GM12891 (cell line): ENCODE measurements at places on chromosomes 11 and 22.

DNA sequence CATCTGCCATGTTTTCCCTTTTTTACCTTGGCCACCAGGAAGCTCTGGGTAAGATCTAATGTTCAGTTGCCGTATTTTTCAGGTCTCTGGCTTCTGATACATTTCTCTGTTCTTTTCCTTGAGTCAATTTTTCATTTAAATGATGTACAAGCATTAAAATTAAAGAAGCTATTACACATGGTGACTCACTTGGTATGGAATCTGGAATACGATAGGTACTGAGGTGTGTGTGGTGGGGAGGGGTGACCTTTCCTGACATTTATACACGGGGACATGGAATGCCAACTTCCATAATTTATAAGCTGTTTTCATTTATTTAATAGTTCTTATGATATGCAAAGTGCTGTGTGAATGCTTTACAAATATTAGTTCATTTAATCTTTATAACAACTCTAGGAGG lies 47.8 kb upstream of the ALX4 start:
- DNase-seq = no peak

DNA sequence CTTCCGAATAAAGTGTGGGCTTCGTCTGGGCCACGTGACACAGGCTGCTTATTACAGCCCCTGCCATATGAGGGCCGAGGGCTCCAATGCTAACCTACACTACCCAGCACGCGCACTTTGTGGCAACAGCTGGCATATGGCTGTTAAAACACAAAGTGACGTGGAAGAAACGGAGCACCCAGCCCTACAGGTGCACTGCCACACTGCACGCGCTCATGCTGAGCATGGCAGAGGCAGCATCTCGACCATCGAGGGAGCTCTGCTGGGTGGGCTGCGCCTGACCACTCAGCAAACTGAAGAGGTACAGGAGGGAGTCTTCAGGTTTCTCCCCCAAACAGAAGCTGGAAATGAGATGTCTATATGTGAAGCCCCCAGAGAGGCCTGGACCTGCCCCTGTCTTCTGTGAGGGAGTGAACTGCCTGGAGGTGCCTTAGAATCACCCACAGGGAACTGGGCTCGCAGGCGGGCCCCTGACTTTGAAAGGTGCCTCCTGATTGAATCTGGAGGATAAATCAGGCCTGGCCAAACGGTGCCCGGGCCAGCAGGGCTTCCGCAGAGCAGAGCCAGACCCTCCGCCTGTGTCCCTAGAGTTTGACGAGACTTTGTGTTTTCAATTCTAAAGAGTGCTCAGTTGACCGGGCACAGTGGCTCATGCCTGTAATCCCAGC lies 18.3 kb downstream of the TSSC4 start:
- DNase-seq = no peak

DNA sequence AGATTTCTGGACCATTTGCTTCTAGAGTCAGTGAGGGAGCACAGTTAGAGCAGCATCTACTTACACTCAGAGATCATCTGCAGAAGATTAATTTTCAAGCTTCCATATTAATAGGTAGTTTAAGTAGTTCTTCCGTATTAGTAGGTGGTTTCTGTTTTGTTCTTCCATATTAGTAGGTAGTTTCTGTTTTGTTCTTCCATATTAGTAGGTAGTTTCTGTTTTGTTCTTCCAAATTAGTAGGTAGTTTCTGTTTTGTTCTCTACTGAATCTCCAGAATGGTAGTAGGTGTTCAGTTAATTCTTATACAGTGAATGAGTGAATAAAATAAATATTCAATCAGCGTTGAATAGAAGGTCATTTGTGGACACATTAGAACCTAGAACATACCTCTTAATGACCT lies 175.7 kb downstream of the TMEM135 start:
- no peak for DNase-seq

- no peak for DNase-seq
These were observed 2.8 kb downstream of the MALAT1 start for GRCh38 chr11:65501472-65502273.

GRCh38 chr11:78444726-78445125 lies 27.1 kb upstream of the GAB2 start:
- no peak for DNase-seq

DNA sequence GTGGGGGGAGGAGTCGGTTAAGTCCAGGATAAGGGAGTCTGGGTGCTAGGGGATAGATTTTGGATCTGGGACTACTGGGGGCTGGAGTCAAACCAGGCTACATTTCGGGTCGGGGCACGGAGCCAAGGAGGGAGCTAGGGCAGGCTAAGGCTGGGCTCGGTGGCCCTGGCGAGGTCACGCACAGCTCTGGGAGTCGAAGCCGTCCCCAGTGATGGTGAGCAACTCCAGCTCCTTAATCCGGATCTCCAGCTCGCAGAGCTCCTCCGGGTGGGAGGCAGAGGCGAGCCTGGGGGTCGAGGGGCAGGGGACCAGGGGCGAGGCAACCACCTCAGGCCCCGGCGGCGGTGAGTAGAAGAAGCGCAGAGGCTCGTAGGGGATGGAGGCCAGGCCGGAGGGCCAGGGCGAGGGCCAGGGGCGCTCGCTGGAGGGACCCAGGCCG lies 544 bp downstream of the C11orf91 start:
- no peak for DNase-seq

GRCh38 chr11:133168016-133168415 lies 364.3 kb downstream of the OPCML start:
- no peak for DNase-seq

DNA sequence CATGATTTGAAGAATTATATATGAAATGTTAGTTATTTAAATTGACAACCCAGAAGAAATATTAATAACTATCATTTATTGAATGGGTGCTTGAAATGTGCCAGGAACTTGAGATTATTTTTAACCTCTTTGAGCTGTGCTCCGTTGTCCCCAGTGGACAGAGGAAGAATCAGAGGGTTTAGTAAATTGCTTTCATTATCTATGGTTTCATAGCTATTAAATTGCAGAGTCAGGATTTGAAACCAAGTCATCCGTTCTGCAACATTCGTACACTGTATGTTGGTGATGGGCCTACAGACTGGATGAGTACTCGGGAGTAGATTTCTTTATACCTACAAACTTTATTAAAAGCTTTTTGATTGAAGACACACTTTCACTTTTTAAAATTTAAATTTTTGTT lies 4.9 kb downstream of the HSD17B12 start:
- no peak for DNase-seq

- no peak for DNase-seq
These were observed 49.0 kb upstream of the PPP6R3 start for GRCh38 chr11:68411501-68411991.

- no peak for DNase-seq
These were observed 168.0 kb upstream of the BDNF start for GRCh38 chr11:27868226-27868625.

DNA sequence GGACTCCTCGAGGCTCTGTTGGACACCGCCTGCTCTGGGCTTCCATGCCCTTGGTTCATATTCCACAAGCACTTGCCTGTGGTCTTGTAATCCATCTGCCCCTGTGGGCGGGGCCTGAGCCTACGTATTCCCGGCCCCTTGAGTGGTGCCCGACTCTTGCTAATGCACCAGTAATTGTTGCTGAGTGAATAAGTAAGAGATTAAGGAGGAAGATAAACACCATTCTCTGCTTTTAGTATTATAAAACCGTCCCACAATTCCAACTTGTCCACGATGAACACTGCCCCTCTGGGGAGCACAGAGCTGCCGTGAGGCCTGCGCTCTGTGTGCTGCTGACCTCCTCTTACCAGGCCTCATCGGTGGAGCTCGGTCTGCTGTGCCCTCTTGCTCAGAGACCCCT lies 50.3 kb downstream of the MICAL2 start:
- no peak for DNase-seq

DNA sequence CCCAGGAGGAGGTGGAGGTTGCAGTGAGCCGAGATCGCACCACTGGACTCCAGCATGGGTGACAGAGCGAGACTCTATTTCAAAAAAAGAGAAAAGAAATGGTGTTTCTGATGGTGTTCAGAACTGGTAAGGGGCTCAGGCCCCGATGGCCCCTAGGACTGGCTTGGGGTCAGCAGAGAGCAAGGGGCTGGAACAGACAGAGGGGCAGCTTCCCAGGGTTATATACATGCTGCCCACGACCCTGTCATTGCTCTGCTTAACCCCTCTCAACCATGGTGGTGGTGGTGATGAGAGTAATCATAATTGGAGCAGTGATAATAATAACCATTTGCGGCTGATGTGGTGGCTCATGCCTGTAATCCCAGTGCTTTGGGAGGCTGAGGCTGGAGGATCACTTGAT lies 79.4 kb downstream of the CEP164 start:
- DNase-seq = no peak

DNA sequence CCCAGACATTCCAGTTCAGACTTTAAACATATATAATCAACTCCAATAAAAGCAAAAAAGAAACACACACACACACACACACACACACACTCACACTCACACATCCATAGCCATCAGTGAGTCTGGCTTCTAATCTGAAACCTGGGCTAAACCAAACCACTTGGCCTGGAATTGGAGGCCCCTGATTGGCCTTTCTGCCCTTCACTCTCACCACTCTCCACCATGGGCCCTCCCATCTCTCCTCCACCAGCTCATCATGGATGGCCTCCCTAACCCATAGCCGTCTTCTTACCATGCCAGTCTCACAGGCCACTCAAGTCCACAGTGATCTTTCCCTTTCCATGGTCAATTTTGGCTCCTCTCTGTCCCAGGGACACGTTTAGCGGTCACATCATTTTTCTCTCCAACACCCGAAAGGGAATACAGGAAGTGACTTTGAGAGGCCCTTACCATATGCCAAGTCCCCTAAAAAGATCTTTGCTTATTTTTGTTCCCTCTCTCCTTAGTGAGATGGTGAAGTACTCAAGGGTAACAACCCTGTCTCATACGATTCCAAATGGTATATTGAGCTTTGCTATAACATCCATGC lies 66.6 kb downstream of the ENDOD1 start:
- DNase-seq = no peak
